NCI-H1436 treated with DMSO at 0.1 percent for 48 hours (cell line): ENCODE measurements at places on chromosomes 6 and 20.

- DNase-seq: no peak
These were observed 72.9 kb downstream of the ATG5 start for GRCh38 chr6:106252687-106253086.

DNA sequence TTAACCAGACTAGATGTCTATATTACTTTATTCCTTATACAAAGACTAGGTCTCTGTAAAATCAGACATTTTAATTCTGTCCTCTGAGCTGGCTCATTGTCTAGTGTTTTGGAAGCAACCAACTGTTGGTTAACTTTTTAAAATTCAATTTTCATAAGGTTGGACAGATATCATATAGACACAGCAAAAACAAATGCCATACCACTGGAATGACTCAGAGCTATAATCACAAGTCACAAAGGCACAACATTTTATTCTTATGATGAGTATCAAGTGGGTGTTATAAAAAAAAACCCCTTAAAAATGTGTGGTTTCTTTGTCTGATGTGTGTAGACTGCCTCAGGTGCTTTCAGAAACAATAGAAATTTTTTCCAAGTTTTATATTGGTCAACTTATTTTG lies 296.2 kb upstream of the MARCKS start:
- DNase-seq: no peak

DNA sequence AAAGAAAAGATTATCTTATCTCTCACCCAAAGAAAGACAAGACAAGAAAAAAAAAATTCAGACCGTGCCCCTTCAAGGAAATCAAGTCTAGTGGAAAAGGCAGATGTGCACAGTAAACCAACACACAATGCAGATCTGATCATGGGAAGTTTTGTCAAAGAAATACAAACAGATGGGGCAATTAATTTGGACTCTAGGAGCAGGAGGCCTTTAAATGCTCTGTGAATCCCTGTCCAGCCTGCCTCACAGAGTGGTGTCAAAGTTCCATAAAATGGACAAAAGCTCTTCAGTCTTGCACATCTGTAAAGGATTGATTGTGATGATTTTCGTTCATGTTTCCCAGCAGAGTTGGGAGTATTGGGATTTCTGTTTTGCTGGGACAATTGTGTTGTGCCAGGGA lies 53.1 kb upstream of the TGM3 start:
- DNase-seq: no peak

GRCh38 chr20:48658505-48658904 lies 169.3 kb downstream of the PREX1 start:
- DNase-seq: no peak

DNA sequence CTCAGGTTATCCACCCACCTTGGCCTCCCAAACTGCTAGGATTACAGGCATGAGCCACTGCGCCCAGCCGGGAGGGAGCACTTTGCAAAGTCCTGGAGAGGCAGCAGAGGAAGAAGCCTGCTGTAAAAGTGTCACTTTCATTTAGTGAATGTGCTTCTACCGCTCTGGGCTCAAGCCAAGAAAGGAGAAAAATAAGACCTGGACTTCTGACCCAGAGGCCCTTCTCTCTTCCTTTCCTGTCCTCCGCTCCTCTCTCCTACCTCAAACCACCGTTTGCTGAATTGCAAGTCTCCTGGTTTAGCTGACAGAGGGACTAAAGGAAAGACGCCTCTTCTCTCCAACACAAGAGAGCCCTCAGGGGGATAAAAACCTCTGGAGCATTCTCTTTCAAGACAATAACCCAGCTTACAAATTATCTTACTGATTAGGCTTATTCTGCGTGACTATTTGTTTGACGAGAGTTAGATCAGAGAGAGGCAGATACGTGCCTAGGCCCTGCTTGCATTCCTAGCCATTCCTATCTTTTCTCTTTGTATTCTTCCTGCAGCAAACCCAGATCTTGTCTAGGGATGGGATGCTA lies 84.2 kb upstream of the SLC22A23 start:
- DNase-seq: no peak

- DNase-seq: no peak
These were observed 547.8 kb downstream of the TENT5A start for GRCh38 chr6:81204731-81205130.

DNA sequence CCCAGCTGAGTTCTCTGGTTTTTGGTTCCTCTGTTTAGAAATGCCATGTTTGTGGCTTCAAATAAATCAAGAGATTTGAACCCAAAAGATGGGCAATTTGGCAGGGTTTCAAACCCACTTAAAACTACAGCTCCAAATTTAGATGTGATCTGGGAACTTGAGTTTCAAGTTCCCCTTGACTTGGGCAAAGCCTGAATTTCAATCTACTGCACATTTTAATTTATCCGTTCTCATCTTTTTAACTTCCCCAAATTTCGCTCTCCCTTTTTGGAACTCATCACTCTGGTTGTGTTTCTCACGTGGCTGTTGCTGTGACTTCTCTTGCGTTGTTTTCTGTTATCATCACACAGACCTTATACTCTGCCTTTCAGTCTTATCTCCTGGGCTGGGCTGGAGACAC lies 230.9 kb downstream of the CDC5L start:
- DNase-seq: no peak
